ENCODE measurements at places on chromosomes 16 and 17.

GRCh38 chr16:73956587-73957494 lies 339.8 kb upstream of the PSMD7 start:
- peak; percentile 56 for DNase-seq

DNA sequence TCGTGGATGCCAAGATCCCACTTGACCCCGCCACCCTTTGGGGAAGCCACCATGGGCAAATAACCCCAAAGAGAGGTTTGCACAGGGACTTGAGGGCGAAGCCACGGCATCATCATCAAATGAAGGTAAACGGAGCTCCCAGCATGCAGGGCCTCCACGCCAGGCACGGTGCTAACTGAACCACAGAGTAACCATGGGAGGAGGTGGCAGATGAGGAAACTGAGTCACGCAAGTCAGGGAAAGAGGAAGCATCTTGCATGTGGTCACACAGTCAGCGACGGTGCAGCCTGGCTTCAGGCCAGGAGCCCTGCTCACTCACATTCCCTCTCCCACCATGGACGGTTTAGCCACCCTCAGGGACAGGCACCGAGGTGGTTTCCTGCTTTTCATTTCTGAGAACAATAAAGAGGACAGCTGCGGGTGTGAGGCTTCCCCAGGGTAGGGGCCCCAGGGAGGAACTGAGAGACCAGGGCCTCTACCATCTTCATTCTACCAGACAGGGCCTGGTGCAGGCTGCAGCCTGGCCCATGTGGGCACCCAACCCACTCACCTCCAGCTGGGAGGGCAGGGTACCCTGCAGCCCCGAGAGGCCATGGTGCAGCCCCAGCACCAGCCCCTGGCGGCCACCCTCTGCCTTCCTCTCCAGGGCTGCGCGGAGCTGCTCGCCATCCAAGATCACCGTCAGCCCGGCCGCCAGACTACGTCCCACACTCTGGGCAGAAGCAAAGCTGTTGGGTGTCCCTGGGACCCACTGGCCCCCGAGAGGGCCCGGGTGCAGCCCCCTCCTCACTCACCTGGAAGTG lies 78.3 kb downstream of the RMI2 start:
- no peak for DNase-seq

- DNase-seq: no peak
These were observed 3.9 kb upstream of the SKAP1 start for GRCh38 chr17:48433896-48434295.

GRCh38 chr16:1809281-1809801 lies 15.8 kb upstream of the IGFALS start:
- no peak for DNase-seq

- DNase-seq: no peak
These were observed 32.4 kb downstream of the XPO6 start for GRCh38 chr16:28179354-28179753.

DNA sequence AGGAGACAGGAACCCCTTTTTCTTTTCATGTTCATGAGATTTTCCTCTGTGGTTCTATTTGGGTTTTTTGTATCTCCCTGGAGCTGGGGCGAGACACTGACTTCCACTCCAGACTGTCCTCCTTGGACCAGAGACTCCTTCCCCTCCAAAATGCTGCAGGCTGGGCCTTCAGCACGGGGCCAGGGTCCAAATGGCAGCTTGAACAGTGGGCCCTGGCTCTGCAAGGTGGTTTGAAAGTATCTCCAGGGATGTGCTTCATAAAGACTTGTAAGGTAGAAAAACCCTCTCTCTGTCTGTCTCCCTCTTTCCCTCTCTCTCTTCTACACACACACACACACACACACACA lies 236.1 kb downstream of the ZNF423 start:
- no peak for DNase-seq

GRCh38 chr16:57382535-57383275 lies 10.4 kb downstream of the CX3CL1 start:
- DNase-seq: no peak

DNA sequence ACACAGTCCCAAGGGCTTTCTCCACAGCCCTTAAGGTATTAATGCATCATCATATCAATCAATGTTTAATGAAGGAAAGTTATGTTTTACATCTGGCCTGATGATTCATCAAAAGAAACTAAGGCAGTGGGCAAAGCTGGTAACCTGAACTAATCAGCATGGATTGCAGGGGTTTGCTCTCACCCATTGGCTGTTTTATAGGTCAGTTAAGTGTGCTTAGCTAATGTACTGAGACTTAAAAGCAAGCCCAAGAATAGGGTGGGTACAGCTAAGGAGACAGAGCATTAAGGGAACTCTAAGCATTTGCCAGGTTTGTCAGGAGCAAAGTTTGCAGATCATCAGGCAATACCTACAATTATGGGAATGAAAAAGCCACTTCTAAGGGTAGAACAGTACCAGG lies 1247.6 kb downstream of the CDH8 start:
- DNase-seq: no peak

- no peak for DNase-seq
These were observed 11.2 kb downstream of the CYBC1 start for GRCh38 chr17:82439194-82439828.

DNA sequence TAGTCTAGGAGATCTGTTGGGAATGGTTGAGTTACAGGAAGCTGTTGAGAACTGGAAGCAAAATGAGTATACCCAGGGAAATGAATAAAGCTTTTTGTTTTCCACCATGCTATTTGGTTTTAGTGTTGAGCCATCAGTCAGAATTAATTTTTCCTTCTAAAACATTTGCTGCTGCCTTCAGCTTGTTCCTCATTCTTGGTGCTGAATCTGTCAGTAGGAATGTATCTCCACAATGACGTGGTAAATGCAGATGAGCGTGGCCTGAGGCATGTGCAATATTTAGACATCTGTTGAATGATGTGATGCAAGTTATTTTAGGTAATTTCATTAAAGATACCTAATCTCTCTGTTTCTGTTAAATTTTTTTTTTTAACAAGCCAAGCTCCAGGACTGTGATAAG lies 10.9 kb downstream of the HAPSTR1 start:
- no peak for DNase-seq

GRCh38 chr16:79182616-79183015 lies 417.9 kb downstream of the MAF start:
- DNase-seq: no peak

- no peak for DNase-seq
These were observed 2.3 kb upstream of the CHST6 start for GRCh38 chr16:75497558-75497957.

GRCh38 chr17:59401725-59402124 lies 70.3 kb downstream of the YPEL2 start:
- DNase-seq: no peak

- no peak for DNase-seq
These were observed 54.2 kb downstream of the LDHD start for GRCh38 chr16:75062135-75062975.

- DNase-seq: peak; percentile 31
These were observed 11.5 kb downstream of the KCNG4 start for GRCh38 chr16:84228256-84228838.

DNA sequence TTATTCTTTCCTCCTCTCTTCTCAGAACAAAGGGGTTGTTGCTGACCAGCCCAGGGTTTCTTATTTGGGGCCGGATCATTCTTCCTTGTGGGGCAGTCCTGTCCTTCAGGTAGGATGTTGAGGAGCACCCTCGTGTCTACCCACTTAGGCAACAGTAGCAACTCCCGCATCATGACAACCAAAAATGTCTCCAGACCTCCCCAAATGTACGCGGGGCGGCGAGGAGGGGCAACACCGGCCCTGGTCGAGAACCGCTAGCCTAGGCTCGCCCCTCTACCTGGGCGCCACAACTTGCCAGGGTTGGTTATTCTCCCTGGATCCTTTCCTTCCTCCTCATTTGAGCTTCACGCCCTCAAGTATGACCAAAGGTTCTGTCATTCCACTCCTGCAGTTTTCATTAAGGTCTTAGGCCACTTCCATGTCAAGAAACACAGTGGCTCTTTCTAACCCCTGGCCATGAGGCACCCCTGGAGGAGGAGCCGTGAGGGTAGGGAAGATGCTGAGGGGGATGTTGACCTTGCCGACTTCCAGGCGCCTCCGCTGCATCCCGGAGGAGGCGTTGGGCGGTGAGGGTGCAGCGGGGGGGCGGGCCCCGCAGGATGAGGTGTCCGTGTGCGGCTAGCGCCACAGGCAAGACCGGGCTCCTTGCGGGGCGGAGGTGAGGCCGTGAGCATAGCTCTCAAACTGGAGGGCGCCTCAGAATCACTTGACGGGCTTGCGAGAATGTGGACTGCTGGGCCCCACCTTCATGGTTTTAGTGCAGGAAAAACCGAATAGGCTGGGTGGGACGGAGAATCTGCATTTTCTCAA lies 712 bp upstream of the SPECC1 start:
- DNase-seq: peak; percentile 43

- no peak for DNase-seq
These were observed 4.6 kb upstream of the ICAM2 start for GRCh38 chr17:64024781-64025731.

GRCh38 chr17:82314012-82314726 lies 3.2 kb downstream of the CD7 start:
- no peak for DNase-seq

DNA sequence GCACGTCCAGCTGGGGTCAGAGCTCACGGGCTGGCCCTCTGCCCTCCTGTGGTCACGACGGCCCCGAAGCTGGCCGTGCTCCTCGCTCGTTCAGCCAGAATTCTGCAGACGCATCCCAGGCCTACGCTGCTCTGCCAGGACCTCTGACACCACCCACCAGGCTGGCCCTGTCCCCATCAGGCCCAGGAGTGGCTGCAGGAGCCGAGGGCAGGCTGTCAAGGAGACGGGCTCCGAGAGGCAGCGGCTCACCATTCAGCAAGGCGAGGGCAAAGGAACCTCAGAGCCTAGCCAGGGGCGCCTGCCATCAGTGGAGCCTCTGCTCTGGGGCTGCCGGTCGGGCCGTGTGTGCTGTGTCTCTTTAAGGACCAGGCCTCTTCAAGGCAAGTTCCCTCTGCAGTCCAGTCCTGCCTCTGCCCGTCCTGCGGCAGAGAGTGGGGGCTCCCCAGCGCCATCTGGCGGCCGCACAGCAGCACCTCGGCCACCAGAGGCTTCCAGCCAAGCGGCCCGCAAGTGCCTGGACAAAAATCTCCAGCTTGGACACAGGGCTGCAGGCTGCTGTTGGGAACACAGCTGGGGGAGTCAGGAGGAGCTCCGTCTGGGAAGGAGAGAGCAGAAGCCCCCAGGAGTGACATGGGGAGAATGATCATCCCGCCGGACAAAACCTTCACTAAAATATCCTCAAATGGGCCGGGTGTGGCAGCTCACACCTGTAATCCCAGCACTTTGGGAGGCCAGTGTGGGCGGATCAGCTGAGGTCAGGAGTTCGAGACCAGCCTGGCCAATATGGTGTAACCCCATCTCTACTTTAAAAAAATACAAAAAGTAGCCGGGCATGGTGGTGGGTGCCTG lies 7.4 kb upstream of the ABR start:
- peak; percentile 92 for DNase-seq

DNA sequence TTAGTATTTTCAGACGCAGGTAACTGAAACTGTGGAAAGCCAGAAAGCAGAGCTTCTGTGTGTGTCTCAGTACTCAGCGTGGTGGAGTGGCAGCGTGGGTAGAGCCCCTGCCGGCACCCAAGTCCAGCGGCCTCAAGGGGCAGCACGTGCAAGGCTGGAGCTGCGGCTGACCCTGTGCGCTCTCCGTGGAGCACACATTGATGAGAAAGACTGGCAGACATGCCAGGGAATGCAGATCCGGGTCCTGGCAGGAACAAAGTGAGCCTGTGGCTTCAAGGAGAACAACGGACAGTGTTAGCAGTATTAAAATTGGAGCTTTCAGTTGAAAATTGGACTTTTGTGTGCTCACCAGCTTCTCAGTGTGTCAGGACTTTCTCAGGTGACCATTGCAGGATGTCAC lies 23.3 kb downstream of the ZC3H18 start:
- DNase-seq: no peak

DNA sequence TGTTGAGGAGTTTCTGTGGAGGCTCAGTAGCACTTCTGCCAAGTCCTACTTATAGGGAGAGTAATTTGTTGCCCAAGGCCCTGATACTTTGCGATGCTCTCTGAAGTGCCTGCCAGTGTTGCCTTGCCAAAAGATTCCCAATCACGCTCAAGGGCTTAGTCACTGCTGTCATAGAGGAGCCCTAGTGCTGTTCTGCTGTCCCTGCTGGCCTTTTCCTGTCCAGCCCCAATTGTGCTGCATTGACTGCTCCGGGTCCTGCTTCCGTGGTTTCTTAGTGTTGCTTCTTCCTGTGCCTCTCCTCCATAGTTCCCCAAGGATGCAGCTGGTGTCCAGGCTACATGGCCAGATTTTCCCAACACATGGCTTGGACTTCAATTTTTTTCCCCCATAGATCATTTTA lies 13.9 kb downstream of the NUP93 start:
- no peak for DNase-seq

- no peak for DNase-seq
These were observed 219.0 kb downstream of the CPPED1 start for GRCh38 chr16:12584488-12585233.

GRCh38 chr17:77496401-77496801 lies 355.6 kb downstream of the SEC14L1 start:
- DNase-seq: no peak

DNA sequence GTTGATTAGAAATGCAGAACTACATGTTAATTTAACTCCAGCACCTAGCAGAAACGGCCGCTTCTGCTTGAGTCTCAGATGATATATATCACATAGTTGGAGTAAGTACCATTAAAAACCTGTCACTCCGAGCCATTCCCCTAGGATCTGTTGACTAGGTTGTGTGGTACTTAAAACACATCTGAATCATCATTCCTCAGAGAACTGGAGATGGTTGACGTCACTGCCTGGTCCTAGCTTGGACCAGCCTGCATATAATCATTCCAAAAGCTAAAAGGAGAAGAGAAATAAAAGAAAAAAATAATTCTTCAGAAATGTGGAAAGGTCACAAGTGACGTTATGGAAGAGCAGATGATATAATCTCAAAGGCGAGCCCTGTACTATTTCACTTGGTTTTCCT lies 31.3 kb upstream of the RASL10B start:
- no peak for DNase-seq

GRCh38 chr17:66302761-66303626 lies 581 bp downstream of the PRKCA start:
- peak; percentile 37 for DNase-seq

- DNase-seq: peak; percentile 40
These were observed 565 bp downstream of the WDR45B start for GRCh38 chr17:82647593-82648164.

- no peak for DNase-seq
These were observed 58.1 kb downstream of the MAP2K4 start for GRCh38 chr17:12078791-12079190.

GRCh38 chr16:27169511-27170071 lies 33.7 kb upstream of the KDM8 start:
- no peak for DNase-seq

DNA sequence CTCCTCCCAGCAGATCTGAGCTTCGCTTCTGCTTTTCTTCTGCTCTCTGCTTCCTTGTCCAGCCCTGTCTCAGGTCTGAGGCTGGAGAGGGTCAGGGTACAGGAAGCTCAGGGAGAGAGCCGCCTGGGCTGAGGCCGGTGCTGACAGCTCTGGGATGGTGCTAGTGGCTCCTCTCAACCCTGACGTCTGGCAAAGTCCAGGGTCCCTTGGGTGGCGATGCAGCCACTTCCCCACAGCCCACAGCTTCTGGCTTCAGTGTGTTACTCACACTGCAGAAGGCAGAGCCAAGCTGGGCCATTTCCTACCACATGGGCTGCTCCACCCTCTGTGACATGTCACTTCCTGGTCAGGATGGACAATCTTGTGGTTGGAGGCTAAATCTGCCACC lies at the start of gene CD300C:
TSS of gene CD300C (minus strand) at position 273 of the 388 bp plus-strand sequence. CDS start 333 bp downstream, outside the sequence.
- no peak for DNase-seq
